ENCODE measurements at places on chromosomes 6 and 20. TPM values are rescaled to one million over a fixed set of nuclear protein-coding genes. Genes with fewer than 3 reads are reported as not detected.

- no peak for DNase-seq
Observed at GRCh38 chr6:163825033-163825432, 410.5 kb downstream of the QKI start.

- DNase-seq = no peak
Observed at GRCh38 chr6:11363881-11364576, 131.6 kb upstream of the NEDD9 start.

- DNase-seq = no peak
Observed at GRCh38 chr6:28725890-28726348, 197.9 kb downstream of the TRIM27 start.

GRCh38 chr20:34574426-34574825 is 15.9 kb downstream of the MAP1LC3A start:
- no peak for DNase-seq

- no peak for DNase-seq
Observed at GRCh38 chr6:31889331-31889972, 8.0 kb downstream of the EHMT2 start.

DNA sequence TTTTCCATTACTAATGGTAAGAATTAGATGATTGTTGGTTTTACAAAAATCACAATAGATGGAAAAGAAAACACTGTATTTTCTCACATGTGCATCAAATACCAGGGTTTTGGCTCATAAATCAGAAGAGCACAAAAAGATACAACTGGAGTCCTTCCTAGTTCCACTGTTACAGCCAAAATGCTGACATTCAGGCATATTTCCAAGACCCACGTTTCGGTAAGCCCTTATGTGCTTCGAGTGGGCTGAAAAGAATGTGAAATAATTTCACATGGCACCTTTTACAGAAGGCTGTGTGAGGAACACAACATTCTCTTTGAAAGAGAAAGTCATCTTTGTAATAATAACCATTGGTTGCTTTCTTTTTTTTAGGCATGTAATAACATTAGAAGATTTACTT is 326.7 kb upstream of the FLRT3 start:
- DNase-seq = no peak

Gene CRYBG1
- polyA plus RNA-seq = 0.17 TPM

- DNase-seq = no peak
Observed at GRCh38 chr6:951399-952181, 258.7 kb upstream of the EXOC2 start.
